MG63 (cell line): ENCODE measurements at places on chromosomes 12 and 14. TPM values are rescaled to one million over a fixed set of nuclear protein-coding genes. Genes with fewer than 3 reads are reported as not detected.
A peak's percentile ranks its signal among the peaks of the same experiment; 100 is the strongest.

- no peak for DNase-seq
These were observed 103.5 kb upstream of the BCAT1 start for GRCh38 chr12:25052196-25052913.

Gene SLC6A13
- total RNA-seq, result not detected in 2 replicates

Gene ORAI1
- total RNA-seq, result 5.9 and 15.9 TPM in 2 replicates

GRCh38 chr12:128383357-128383937 lies 116.5 kb downstream of the TMEM132C start:
- DNase-seq, result no peak

DNA sequence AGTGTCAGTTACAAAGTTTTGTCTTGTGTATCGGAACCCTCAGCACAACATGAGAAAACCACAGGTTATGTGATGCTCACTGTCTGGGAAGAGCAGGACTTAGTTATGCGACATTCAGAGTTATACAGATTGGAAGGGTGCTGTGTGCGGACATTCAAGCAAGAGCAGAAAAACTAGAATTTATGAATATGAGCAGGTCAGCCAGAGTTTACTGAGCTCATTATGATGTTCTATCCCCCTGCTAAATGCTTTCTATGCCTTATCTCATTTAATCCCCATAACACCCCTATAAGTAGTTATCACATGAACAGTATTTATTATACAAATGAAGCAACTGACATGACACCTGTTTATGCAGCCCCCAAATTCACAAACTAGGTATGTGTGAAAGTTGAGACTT lies 1083.2 kb downstream of the FLRT2 start:
- no peak for DNase-seq

Gene L2HGDH
- 10.4 and 12.5 TPM in 2 replicates for total RNA-seq

DNA sequence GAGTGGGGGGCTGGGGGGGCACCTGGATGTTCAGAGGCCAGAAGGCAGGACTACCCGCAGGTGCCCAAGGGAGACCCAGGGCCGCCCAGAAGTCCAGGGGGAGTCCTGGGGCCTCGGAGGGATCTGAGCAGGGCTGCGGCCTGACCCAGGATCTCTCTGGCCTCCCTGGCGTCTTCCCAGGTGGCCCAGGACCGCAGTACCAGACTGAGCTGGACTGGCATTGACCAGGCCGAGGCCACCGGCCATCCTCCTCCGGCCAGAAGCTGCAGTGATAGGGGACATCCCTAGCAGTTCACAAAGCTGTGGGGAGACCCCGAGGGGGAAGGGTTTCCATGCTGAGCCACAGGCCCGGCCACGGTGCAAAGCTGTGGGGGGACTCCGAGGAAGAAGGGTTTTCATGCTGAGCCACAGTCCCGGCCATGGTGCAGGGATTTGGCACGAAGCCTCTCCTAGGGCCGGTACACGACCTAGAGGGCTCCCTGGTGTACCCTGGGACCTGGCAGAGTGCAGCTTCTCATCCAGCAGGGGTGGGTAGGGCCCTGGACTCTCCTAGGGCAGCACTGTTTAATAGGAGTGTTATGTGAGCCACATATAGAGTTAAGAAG lies 24.4 kb downstream of the FBRSL1 start:
- no peak for DNase-seq

Gene RNASE7
- total RNA-seq, result not detected in 2 replicates

DNA sequence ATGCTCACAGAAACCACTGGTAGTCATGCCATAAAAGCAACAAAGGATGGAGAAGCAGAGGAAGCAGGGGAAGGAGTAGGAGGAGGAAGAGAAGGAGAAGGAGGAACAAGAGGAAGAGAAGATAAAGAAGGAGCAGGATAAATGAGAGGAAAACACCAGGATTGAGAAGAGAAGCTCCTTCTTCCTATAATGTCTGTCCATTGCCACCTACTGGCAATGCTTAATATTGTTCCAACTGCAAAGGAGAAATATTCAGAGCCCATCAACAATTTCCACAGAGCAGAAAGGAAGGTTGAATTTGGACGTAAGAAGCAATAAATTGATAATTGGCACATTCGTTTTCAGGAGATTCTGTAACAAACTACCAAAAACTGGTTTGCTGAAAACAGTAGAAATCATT lies 898.4 kb downstream of the SLC16A7 start:
- no peak for DNase-seq

GRCh38 chr14:33737446-33737845 lies 213.4 kb downstream of the EGLN3 start:
- DNase-seq, result peak; percentile 20
